ENCODE measurements at places on chromosomes 12 and 14.

DNA sequence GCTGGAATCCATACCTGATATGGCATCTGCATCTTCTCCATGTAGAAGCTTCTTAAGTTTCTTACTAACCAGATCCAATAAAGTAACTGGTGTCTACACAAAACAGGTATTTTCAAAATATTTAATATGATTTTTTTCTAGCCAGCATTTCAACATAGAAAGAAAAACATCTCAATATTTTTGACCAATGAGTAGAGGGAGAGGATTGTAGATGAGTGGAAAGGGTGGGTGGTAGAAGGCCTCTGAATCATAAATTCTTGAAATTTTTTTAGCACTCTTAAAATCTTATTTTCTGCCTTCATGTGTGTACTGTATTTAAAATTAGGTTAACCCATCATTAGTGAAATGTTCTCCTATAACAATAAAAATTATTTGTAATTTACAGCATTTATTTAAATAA lies 18.0 kb downstream of the DEPDC4 start:
- DNase-seq = no peak

GRCh38 chr14:65462411-65462810 lies 49.9 kb downstream of the FUT8 start:
- DNase-seq = no peak

DNA sequence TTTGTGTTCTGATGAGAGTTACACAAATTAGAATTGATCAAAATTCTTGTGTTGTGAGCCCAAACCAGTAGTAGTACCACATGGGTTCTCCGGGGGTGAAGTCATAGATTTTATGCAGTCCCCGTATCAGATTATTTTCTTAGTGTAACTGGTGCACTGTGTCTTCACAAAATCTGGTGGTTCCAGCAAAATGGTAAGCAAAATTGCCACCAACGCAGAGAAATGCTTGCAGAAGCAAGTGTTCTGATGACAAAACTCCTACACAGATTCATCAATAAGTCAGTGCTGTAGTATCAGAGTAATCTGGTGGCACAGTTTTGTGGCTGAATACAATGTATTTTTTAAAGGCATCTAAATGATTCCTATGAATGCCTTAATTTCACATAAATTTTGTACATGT lies 1.3 kb upstream of the CACNA2D4 start:
- no peak for DNase-seq

DNA sequence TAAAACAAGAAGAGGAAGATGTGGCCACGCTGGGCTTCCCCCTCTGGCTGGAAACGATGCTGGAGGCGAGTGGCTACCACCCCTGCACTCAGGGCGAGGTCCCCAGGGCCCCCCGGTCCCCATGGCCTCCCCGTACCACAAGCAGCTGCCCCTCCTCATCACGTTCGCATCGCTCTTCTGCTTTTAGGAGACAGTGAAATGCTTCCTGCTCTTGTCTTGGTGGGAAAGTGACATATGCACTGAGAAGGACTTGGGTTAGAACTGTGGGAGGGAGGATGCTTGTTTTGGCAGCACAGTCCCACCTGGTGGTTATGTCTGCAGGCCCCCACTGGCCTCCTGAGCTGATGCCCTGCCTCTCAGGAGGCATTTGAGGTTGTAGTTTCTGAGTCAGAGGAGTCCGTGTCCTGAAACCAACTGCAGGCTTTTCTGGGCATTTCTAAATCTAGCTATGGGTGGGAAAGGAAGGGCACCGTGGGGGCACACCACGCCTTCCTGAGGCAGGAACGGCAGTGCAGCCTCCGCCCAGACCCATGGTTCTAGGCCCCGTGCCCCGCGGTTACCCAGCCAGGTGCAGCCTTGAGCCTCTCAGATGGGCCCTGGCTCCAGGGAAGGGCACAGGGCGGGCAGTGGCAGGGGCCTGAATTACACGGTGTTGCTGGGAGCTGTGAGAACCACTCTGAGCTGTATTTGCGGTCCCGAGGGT lies 139.3 kb downstream of the ADGRD1 start:
- peak; percentile 61 for DNase-seq

GRCh38 chr14:47346849-47347248 lies 328.6 kb downstream of the MDGA2 start:
- no peak for DNase-seq

DNA sequence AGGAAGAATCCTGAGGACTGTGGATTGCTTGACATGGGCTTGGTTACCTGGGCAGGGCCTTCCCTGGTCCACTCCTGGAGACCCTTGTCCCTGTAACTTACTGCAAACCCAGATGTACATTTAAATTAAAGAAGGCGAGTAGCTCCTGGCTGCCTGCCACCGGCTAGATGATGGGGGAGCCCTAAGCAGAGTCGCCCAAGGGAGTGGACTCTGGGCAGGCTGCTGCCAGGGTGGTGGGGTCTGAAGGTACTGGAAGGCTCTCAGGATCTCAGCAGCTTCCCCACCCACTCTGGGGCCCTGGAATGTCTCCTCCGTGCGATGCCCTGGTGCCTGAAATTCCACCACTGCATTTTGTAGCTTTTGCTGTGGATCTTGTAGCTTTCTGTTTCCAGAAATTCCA lies 74.7 kb downstream of the FBXL14 start:
- peak; percentile 20 for DNase-seq

Data from activated CD8-positive, alpha-beta memory T cell treated with anti-CD3 and anti-CD28 coated beads, Interleukin-2, amount 50 U/mL, for 48 hours (primary cell).